Stimulated activated CD8-positive, alpha-beta memory T cell treated with anti-CD3 and anti-CD28 coated beads, Interleukin-2, amount 100 ng/mL, for 48 hours (primary cell): ENCODE measurements at places on chromosomes 11 and 22.

- DNase-seq, result no peak
Measured at GRCh38 chr11:16960250-16960649, 54.0 kb downstream of the PLEKHA7 start.

DNA sequence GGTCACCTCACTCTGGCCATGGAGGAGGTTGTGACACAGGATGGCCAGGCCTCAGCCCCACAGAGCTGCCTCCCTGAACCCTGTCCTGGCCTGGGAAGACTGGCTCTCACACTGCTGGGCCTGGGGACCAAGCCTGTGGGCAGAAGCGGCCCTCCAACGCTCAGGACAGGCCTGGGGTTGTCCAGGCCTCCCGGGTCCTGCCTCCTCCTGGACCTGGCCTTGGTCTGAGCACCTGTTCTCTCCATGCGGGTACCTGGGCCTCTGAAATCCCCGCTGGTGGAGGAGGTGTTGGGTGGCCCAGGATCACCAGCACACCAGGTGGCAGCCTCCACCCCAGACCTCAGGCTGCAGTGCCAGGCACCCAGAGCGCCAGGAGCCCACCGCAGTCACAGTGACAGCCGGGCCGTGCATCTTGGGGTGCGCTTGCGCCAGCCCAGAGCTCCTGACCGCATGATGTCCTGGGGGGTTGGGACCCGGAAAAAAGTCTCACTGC is 16.1 kb upstream of the PIM3 start:
- DNase-seq, result no peak

GRCh38 chr11:61071208-61071681 is 31.0 kb upstream of the CD5 start:
- peak; percentile 47 for DNase-seq

DNA sequence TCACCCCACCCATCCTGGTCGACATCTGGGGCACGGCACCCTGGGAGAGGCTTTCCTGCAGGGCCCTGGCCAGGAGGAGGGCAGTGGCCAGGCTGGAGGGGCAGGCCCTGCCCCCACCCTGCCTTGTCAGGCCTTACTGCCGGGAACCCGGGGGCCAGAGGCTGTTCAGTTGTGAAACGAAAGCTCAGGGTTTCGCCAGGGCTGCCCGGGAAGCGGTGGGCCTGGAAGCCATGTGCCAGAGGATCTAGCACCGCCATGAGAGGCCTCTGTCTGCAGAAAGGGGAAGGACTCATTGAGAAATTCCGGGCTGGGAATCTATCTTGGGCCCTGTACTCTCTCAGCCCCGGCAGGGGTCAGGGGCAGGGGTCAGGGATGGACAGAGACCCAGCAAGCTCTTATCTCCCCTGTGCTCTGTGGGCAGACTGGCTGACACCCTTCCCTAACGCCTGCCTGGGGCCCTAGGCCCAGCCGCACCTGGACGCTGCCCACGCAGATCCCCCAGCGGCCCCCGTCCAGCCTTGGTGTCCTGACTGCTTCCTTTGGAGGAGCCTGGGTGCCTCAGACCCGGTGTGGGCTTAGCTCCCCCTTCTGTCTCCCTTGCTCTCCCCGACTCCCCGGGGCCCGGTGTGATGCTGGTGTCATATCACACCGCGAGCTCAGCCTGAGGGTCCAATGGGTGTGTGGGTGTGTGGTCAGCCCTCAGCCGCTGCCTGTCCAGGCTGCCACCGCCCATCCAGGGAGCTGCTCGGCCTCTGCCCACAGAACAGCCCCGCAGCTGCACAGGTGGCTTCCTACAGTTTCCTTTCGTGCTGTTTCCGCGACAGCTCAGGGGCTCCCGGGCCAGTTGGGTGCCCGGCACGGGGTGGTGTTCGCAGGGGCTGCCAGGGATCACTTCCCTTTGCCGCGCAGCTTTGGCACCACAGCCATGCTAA is 6.5 kb downstream of the PIM3 start:
- DNase-seq, result no peak

DNA sequence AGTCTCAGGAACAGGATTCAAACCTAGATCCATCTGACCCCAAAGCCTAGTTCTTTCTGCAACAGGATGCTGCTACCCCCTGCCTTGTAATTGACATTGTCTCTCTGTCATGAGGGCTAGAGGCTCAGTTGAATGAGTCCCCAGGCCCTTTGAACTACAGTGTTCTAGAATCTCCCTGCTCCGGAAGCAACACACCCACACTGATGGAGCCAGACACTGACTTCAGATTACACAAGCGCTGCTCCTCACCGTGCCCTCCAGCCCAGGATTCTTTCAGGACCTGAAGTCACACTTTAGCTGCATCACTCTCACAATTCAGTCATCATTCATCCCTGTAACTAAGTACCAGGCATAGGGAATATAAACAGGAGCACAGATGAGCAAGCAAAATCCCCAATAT is 69.6 kb downstream of the RAB30 start:
- no peak for DNase-seq

GRCh38 chr11:2095198-2095520 is 44.0 kb downstream of the IGF2 start:
- no peak for DNase-seq

DNA sequence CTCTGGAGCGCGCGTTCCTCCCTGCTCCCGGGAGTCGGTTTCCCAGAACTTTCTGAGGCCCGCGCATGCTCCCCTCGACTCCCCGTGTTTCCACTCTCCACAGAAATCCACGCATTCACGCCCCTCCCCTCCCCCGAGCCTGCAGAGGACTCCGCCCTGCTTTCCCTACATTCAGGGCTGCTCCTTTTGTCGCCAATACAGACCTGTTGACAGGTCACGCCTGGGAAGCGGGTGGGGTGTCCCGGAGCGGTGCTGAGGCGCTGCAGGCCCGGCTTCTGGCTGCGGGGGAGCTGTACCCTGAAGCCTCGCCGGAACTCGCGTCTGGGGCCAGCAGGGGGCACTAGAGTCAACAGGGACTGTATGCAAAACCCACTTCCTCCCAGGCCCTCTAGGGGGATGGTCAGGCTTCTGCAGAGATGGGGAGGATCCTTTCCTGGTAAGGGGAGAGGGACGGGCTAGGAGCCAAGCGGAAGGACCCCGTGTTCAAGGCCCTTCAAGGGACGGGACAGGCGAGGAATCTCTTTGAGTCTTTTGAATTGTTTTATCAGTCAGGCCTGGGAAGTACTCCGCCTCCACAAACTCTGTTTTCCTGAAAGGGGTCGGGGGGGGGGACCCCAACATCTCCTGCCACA is at the start of gene PRAME:
TSS of gene PRAME (minus strand) at position 294 of the 632 bp plus-strand sequence. CDS start 2,433 bp downstream, outside the sequence.
- peak; percentile 79 for DNase-seq

- no peak for DNase-seq
Measured at GRCh38 chr22:27970596-27971220, 51.7 kb upstream of the PITPNB start.

DNA sequence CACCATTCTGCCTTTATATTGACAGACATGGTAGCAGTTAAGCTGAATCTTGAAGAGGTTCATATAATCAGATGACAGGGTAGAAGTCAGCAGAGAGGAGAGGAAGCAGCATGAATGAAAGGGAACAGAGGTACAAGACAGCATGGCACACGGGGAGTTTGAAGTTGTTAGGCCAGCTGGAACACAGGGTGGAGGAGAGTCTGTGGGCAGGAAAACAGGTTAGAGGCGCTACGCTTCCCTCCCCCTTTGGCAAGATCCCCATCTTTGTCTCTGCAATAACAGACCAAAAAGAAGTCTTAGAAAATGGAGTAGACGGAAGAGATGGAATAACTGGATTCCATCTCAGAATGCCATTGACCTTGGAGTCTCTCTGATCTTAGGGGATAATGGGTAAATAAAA is 20.0 kb upstream of the NDUFC2 start:
- DNase-seq, result no peak

DNA sequence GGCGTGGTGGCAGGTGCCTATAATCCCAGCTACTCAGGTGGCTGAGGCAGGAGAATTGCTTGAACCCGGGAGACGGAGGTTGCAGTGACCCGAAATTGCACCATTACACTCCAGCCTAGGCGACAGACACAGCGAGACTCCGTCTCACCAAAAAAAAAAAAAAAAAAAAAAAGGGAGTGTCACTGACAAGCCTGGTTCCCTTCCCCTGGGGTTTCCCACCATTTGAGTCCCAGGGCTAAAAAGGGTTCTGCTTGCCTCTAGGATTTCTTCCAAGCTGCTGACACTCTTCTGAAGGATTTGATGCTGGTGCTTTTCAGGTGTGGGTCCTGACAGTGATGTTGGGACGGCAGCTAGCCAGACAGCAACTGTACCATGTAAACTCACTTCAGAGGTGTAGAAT is 1.3 kb upstream of the CCDC88B start:
- DNase-seq, result no peak

DNA sequence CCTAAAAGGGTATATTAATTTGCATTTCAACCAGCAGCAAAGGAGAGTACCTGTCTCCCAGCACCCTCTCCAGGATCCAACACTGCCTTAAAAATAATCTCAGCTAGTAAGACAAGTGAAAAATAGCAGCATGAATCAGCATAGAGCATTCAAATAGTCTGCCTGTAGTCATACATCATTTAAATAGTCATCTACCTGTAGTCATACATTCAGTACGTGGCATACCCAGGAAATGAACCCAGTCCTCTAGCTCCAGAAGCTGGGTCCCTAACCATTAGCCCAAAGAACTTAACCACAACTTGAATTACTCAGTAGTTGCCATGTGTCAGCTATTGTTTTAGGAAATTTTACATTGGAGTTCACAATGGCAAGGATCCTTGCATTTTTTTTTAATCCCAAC is 9.3 kb downstream of the TENM4 start:
- DNase-seq, result no peak

- DNase-seq, result no peak
Measured at GRCh38 chr22:20110359-20110985, 5.4 kb upstream of the RANBP1 start.

GRCh38 chr22:37019309-37020191 is at the start of the genes MPST and TST:
TSS of gene MPST (plus strand) at chr22:37019742. CDS start at chr22:37019837, 95 bp downstream.
TSS of gene TST (minus strand) at chr22:37019447. CDS start at chr22:37018732, 715 bp downstream.
- DNase-seq, result peak; percentile 30

GRCh38 chr11:63032457-63032856 is 16.8 kb upstream of the SLC22A8 start:
- DNase-seq, result no peak

GRCh38 chr22:31585161-31585859 is 76.7 kb downstream of the PISD start:
- no peak for DNase-seq

DNA sequence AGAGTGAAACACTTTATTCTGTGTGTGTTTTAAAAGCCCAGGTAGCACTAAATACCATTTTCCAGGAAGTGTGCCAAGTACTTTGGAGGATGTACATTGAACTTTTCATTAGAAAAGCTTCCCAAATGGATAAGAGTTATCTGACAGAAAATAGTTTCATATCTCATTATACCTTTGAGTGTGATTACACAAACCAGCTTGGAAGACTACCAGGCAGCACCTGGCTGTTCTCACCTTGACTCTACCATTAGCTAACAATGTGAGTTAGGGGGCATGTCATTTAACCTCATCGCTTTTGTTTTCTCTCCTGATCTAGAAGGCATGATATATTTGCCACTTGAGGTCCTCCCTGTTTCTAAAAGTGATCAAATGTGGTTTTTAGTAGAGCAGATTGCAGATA is 50.2 kb downstream of the GRM5 start:
- DNase-seq, result no peak

GRCh38 chr11:95156916-95157541 is 67.4 kb downstream of the ENDOD1 start:
- no peak for DNase-seq

DNA sequence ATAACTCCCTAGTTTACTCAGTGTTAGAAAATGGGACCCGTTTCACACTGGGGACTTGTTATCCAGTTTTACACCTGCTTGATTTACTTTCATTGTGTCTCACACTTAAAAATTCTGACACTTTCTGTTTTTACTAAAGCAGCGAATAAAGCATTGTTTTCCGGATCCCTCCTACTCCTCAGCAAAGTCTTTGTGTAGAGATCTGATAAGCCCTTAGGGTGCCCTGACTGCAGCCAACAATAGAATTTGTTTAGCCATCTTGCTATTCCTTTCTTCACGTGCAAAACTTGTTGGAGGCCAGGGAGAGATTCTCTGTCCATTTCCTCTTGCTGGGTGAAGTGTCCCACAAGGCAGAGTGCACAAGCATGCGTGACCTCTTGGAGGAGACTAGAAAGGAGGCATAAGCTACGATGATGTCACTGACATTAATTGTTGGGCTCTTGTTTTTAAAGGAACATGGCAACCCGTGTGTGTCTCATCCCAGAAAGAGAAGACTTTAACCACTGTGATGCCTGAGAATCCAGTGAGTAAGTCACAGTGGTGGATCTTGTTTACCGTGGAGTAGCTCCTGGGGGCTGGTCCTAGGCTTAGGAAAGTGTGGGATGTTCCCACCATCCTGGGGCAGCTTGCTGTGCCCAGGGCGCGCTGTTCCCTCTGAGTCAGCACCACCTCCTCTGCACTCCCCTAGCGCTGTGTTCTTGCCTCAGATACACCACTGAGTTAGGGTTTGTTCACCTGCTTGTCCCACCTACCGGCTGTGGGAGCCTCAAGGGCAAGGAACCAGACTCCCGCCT is 27.7 kb downstream of the MICAL2 start:
- no peak for DNase-seq

DNA sequence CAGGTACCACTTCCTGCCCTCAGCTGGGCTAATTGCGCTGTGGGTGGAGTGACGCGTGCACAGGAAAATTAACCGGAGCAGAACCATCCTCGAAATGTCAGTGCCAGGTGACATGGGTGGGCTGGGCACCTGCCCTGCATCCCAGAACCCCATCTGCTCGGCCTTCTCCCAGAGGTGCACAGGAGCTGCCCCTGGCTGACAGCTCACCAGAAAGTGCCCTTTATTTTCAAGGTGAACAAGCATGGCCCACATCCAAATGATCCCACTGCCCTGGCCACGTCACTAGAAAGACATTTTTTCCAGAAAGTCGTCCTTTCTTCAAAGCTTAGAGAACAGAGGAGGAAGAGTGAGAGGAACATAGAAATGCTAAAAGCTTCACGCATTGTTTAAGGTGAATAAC is 4.1 kb upstream of the ELFN2 start:
- no peak for DNase-seq

GRCh38 chr11:122979815-122980595 is 1.6 kb downstream of the BSX start:
- DNase-seq, result no peak

DNA sequence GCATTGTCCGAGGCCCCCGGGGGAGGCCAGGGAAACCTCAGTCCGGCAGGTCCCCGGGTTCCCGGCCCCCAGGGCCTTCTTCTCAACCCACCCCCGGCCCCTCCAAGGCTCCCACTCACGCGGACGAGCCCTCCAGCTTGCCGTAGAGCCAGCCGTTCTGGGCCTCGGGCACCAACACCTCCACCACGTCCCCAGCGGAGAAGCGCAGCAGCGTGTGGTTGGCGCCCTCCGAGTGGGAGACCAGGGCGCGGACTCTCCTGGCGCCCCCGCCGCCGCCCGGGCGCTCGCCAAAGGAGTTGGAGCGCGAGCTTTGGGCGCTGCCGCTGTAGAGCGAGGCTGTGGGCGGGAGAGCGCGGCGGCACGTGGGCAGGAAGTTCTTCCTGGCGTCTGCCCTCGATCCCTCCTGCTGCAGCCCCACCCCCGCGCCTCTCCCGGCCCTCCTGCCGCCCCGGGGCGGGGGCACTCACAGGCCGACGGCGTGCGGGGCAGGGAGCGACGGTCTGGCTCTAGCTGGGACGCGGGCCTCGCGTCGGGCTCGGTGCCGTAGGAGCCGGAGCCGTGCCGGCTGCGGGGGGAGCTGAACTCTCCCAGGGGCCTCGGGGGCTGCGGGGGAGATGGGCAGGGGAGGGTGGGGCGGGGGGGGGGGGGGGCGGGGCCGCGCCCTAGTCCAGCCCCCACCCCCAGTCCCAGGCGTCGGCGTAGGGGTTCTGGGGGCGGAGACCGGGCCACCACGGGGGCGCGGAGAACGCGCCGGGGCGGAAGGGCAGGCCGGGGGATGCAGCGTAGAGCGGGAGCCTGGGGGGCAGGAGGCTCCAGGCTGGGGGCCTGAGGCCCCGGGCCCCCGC is 4.9 kb upstream of the SLC16A8 start:
- no peak for DNase-seq

GRCh38 chr11:99739464-99740089 is 718.8 kb downstream of the CNTN5 start:
- no peak for DNase-seq
